ENCODE measurements at places on chromosomes 12 and 14.

GRCh38 chr12:121776190-121777098 is 17.0 kb downstream of the RHOF start:
- DNase-seq: peak; percentile 96

GRCh38 chr14:101838476-101838875 is 77.0 kb downstream of the PPP2R5C start:
- no peak for DNase-seq

DNA sequence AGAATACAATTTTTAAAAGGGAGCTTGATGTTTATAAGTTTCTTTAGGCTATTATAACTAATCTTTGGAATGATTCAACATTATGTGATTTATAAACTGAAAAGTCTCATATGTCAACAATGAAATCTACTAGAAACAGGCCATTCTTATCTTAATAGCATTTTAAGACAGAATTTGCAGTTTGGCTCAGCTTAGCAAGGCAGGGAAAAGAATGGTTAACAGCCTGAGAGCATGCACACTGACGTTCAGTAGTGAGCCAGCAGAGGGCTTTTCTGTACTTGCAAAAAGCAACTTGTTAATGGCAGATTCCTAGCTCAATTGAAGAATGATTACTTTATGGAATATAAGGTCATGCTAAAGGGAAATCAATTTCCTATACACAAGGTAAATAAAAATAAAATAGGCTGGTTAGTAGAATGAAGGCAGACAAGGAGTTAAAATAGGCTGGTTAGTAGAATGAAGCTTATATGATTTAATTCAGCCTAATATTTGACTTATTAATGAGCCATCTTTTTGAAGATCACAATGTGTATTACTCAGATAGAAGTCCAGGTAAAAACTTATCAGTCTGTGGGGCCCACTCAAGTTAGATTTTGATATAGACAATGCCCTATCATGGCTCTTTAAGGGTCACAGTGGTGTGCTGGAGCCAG is 95.9 kb downstream of the OTOGL start:
- no peak for DNase-seq

- DNase-seq: no peak
These were observed 14.6 kb downstream of the GTF2A1 start for GRCh38 chr14:81206115-81206514.

GRCh38 chr12:117071009-117071408 is 28.2 kb downstream of the TESC start:
- DNase-seq: no peak

Measured in CD4-positive, alpha-beta T cell treated with Interleukin-6 for 4 hours (primary cell).